ENCODE measurements at places on chromosomes 13 and 19.

DNA sequence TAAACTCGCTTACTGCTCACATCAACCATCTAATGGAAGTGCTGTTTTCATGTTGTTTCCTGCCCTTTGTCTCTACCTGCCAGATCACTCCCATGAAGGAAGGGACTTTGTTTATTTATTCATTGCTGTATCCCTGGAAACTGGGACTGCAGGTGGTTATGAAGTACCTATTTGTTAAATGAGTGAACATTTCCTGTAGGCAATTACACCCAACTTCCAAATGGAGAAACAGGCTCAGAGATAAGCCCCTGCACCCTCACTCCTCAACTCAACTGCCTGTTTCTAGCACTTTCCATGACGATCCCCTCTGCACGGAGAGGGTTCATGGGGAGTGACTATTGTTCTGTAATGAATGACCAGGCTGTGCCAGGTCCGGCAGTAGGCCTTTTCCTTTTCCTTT lies 1.9 kb upstream of the SELENOW start:
- no peak for DNase-seq

- DNase-seq, result no peak
Measured at GRCh38 chr13:110197471-110197870, 109.5 kb downstream of the COL4A1 start.

- DNase-seq, result no peak
Measured at GRCh38 chr19:7590256-7590655, 5.4 kb upstream of the CAMSAP3 start.

GRCh38 chr13:113295776-113296175 lies 1.3 kb upstream of the LAMP1 start:
- no peak for DNase-seq

GRCh38 chr13:108212886-108213285 lies 2.5 kb downstream of the LIG4 start:
- no peak for DNase-seq

DNA sequence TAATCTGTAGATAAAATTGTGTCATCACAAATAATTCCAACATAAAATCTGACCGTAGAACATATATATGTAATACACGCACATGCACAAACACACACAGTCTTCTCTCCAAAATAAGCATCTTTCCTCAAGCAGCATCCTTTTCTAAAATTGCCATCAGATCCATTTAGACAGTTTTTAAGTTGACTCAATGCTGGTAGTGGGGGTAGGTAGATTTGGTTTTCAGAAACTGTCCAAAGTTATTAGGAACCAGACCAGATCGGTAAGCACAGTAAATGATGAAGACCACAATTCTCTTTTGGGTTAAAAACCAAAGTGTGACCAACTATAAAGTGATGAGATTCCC lies 64.6 kb downstream of the SERP2 start:
- no peak for DNase-seq

- no peak for DNase-seq
Measured at GRCh38 chr13:113774177-113775107, 15.4 kb downstream of the TMEM255B start.

- no peak for DNase-seq
Measured at GRCh38 chr13:106212386-106213010, 323.0 kb downstream of the EFNB2 start.

GRCh38 chr19:16073988-16074387 lies 2.3 kb upstream of the TPM4 start:
- no peak for DNase-seq

DNA sequence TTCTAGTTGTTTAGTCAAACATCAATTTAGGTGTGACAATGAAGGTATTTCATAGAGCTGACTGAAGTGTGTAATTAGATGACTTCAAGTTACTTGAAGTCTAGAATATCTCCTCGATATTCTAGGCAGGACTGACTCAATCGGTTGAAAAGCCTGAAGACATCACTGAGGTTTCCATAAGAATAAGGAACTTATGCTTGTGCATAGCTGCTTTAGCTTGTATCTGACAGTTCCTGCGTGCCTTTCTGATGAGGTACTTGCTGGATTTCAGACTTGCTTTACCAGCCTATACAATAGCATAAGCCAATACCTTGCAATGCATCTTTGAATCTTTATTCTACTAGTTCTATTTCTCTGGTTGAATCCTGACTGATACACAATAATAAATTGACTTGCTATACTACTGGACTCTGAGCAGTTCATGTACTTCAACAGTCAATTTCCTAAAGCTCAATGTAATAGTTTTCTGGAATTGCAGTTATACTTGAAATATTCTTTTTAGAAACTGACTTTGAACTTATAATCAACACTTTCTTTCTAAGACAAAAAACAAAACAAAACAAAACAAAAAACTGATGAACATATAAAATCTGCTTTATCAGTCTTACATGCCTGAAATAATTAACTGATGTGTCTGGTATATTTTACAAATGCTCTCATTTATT lies 1534.8 kb downstream of the SLITRK5 start:
- no peak for DNase-seq

DNA sequence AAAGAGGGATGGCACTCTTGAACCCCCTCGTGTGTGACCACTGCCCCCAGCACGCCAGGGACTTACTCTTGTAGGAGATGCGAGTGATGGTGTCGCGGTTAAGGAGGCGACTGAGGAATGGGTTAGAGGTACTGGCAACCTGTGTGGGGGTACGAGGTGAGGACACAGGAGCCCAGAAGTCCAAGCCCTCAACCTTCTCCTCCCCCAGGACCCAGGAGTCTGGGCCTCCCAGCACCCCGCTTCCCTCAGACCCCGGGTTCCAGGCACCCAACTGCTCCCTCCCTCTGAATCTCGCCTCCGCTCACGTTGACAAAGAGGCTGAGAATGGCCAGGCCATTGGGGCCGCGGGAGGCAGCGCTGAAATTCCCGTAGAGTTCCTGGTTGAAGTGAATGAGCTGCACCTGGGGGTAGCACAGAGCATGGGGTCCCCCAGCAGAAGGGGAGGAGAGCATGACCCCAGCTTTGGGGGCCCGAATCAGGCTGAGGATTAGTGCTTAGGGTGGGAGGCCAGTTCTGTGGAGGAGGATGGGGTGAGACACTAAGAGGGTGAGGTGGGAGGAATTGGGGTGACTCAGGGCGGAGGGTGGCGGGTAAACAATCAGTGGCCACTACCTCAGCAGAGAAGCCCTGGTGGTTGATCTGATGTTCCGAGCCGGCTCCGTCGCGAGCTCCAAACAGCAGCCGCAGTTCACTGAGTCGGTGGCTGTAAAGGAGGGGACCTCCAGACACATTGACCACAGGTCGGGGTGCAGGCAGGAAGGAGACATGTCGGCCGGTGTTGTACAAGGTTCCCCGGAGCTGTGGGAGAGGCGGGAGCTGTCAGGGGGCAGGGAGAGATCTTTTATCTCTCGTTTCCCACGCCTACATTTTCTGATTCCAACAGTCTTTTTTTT lies 2.5 kb upstream of the DBP start:
- no peak for DNase-seq

DNA sequence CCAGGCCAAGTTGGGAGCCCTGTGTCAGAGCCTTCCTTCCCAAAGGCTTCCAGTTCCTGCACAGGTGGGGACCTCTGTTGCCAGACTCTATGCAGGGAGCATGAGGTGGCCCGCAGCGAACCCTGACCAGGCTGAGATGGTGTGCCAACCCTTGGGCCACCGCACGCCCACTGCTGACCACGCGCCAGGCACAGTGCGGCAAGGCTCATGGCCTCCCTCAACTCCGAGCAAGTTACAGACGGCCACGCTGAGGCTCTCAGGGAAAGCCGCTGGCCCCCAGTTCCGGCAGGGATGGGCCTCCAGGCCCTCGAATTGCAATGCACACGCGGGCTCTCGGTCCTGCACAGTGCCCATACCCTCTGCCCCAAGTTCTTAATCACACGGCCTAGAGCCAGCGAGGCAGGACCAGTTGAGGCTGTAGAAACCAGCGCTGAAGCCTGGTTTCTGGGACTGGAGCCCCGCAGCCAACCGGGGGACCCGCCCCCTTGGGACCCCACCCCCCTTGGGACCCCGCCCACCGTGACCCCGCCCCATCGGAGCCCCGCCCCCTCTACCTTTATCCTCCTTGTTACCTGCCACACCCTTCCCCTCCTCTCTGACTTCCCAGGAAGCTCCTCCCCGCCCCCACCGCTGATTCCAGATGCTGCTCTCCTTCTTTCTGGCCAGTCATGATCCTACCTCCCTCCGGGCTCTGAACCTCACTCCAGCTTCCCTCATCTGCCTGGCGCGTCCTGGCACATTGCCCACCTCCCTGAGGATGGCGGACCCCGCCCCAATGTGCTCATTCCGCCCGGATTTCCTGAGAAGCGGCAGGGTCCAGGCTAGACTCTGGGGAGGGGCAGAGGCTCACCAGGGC lies 6.0 kb downstream of the PEX11G start:
- DNase-seq, result no peak

- no peak for DNase-seq
Measured at GRCh38 chr13:47249266-47249665, 352.4 kb upstream of the HTR2A start.

DNA sequence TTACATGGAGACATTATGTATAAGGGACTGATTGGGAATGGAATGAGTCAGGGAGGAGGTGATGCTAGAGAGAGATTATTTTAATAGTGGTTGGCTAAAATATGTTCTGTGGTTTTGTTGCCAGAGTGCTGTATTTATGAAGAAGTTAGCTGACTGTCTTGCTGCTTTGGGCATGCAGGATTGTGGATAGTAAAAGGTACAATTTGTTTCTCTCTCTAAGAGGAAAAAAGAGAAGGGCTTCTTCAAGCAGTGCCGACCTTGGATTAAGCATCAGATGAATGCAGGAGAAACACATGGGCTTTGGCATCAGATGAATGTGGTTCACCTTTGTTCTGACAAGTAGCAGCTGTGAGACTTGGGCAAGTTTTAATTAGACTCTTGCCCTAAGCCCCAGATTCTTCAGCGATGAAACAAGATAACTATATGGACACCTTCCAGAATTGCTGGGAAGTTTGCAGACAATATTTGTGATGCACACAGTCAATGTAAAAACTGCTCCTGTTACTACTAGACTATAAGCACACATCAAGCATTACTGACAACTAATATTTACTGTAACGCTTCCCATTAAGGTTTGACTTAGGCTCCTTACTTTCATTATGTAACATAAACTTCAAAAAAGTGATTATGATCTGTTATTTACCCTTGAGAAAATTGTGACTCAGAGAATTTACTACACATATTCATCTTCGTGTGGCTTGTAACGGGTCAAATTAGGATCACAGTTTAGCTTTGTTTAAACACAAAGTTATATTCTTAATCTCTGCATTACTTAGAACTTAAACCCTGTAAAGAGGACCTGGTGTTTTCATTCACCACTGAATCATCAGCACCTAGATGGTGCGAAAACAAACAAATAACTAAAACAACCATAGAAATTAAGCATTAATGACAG lies 824.0 kb downstream of the PCDH9 start:
- no peak for DNase-seq

DNA sequence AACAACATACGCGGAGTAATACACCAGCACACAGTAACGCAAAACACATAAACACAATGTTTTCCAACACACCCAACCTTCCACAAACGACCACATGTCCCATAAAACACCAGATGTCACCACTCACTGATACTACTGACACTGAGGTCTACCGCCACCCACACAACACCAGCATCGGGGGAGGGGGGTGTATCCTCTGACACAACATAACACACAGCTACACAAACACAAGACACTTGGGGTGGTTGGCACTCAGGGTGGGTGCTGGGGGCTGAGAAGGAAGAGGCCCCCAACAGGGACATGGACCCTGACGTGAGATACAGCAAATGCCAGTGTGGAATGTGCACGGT lies 1.5 kb upstream of the KCNN4 start:
- no peak for DNase-seq

GRCh38 chr13:50015258-50015657 lies at the start of gene KCNRG:
Gene KCNRG (plus strand): TSS chr13:50015444. CDS start chr13:50015494, 50 bp downstream.
- DNase-seq, result no peak

DNA sequence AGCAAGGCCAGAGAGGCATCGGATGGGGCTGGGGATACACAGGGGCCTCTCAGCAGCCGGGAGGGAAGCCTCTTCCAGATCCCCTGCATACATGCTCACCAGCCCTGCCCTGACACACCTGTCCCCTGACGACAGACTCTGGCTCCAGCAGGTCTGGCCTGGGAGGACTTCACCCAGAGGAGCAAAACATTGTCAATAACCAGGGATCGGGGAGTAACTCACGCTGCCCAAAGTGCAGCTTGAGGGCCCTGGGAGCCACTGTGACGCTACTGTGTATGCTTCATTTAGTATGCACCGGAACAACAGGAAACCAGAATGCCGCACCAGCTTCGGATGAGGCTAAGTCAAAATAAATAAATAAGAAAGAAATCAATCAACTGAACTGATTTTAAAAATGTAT lies 12.4 kb upstream of the CD22 start:
- DNase-seq, result no peak

DNA sequence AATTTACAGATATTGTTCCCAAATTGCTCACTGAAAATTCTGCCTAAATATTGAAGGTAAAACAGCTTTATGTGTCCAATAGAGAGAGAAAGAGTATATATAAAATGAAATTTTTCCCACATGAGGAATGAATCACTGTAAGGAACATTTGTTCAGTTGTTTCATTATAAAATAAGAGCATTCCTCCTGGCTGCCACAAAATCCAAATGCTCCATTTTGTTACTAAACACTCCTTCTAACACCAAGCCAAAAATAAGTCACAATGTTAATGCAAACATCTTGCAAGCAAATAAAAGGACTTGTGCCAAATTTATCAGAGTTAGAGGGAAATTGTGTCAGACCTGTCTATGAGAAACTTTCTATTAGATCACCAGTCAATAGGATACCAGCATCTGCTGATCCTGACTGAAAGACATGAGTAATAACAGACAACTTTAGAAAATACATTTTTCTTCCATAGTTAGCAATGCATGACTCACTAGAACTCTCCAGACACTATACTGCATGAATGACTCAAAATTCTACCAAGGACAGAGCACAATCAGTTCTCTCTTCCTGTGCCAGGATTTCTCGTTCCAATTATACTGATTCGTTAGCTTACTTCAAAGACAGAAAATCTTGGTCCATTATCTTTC lies 83.5 kb upstream of the FNDC3A start:
- no peak for DNase-seq

DNA sequence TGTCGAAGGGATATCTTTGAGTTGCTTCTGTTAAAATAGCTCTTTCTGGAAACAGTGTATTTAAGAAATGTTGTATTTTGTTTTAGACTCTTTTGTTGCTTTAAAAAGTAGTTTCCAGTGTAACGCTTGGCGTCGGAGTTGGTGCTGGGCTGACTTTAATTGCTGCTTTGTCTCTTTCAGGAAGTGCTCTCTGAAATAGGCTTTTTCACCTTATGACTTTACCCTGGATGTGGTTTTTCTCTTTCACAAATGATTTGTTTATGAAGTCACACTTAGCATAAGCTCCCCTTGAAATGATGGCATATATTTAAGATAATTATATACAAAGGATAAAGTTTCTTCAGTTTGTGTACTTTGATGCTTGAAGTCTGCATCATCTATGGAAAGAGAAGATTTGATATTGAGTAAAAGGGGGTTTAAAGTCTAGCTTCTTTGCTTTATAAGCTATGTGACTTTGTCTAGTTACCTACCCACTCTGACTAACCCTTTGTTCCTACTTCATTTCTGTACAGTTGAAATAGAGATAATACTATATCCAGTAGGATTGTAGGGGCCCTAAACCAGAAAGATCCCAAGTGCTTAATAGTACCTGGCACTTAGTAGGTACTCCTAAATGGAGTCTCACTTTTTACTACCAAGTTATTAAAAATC lies at the start of gene GPR18:
Gene GPR18, minus strand, starts transcription at position 170 of the 651 bp plus-strand sequence. CDS start 2,507 bp downstream, outside the sequence.
- peak; percentile 31 for DNase-seq

Data from activated T-helper 2 cell treated with anti-CD3 and anti-CD28 coated beads, Interferon-gamma antibody, Interleukin-2, Interleukin-4, amounts not matched to agents 10 μg/mL and 5 μg/mL and 100 μg/mL, durations not matched to agents 14 hours and 24 hours and 36 hours (primary cell).